ENCODE measurements at places on chromosomes 13 and 19. TPM values are rescaled to one million over a fixed set of nuclear protein-coding genes. Genes with fewer than 3 reads are reported as not detected.

DNA sequence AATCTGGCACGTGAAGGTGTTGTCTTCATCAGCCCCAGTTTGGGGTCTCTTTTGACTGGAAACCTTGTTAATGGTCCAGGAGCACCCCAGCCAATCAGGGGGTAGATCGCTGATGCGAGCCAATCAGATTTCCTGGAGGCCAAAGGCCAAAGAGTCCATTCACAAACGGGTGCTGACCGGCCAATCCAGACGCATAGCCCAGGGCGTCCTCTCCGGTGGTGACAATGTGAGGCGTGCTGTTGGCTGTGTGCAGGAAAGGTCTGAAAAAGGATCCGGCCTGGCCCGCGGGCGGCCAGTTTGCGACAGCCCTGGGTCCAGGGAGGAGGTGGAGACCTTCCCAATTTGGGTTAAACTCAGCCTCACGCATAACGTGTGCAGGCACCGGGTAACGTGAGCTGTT is 3.1 kb downstream of the MAST3 start:
- H3K27ac ChIP-seq, result no peak overlapping the region
- no peaks in the 10 kb centered on the region for H3K36me3 ChIP-seq
- DNase-seq, result peak; percentile 73
- H3K27me3 ChIP-seq, result peaks cover 15% of the 10 kb centered on the region

- peaks cover 9% of the 10 kb centered on the region for H3K4me1 ChIP-seq
- no peak for DNase-seq
- no peak overlapping the region for H3K27ac ChIP-seq
- no peaks in the 10 kb centered on the region for H3K27me3 ChIP-seq
These were observed 55.7 kb downstream of the CAB39L start for GRCh38 chr13:49388091-49388635.

DNA sequence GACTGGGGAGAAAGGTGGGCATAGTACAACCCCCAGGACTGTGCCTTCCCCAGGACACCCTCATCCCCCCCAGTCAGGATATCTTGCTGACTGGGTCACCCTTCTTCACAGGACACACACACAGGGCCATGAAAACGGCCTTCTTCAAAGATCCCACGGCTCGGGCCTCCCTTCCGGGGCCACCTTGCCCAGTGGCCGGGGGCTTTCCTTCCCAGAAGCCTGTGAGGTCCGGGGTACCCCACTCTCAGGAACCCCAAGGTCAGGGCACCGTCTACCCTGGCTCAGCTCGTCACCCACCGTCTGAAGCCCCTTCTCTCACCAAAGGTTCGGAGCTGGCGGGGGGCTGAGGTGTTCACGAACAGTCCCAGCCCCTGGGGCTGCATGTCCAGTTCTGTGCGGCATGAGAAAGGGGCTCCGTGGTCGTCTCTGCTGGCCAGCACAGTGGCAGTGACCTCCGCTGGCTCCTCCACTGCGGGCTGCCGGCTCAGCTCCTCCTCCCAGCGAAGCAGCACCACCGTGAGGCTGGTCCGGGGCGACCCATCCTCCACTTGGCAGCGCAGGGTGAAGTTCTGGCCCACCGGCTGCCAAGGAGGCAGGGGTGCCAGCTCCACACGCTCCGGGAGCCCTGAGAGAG is 2.1 kb upstream of the RAVER1 start:
- peaks cover 4% of the 10 kb centered on the region for H3K4me1 ChIP-seq
- DNase-seq, result peak; percentile 37
- no peak overlapping the region for H3K4me3 ChIP-seq
- no peaks in the 10 kb centered on the region for H3K36me3 ChIP-seq
- H3K27ac ChIP-seq, result no peak overlapping the region

- H3K27me3 ChIP-seq, result no peaks in the 10 kb centered on the region
- no peak overlapping the region for H3K4me3 ChIP-seq
- H3K36me3 ChIP-seq, result peaks cover 8% of the 10 kb centered on the region
- peak overlapping the region; percentile 63 for H3K27ac ChIP-seq
- H3K4me1 ChIP-seq, result peaks cover 18% of the 10 kb centered on the region
These were observed 13.2 kb upstream of the ASF1B start for GRCh38 chr19:14149509-14149994.

DNA sequence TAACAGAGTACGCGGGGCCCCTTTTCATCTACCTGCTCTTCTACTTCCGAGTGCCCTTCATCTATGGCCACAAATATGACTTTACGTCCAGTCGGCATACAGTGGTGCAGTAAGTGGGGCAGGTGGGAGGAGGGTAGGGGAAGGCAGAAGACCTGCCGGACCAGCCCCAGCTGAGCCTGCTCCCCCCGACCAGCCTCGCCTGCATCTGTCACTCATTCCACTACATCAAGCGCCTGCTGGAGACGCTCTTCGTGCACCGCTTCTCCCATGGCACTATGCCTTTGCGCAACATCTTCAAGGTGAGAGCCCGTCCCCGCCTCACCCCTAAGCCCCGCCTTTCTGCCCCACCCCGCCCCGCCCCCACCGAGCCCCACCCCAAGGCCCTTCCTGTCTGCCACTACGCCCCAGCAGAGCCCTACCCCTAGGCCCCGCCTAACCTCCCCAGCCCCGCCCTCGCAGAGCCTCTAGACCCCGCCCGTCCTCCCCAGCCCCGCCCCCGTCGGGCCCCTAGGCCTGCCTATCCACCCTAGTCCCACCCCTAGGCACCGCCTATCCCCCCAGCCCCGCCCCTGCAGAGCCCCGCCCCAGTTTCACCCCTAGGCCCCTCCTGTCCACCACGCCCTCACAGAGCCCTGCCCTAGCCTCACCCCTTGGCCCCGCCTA is 7.7 kb downstream of the NDUFB7 start:
- peaks cover 28% of the 10 kb centered on the region for H3K4me1 ChIP-seq
- no peaks in the 10 kb centered on the region for H3K27me3 ChIP-seq
- no peak overlapping the region for H3K4me3 ChIP-seq
- H3K36me3 ChIP-seq, result peaks cover 3% of the 10 kb centered on the region
- no peak overlapping the region for H3K27ac ChIP-seq
- DNase-seq, result peak; percentile 21

DNA sequence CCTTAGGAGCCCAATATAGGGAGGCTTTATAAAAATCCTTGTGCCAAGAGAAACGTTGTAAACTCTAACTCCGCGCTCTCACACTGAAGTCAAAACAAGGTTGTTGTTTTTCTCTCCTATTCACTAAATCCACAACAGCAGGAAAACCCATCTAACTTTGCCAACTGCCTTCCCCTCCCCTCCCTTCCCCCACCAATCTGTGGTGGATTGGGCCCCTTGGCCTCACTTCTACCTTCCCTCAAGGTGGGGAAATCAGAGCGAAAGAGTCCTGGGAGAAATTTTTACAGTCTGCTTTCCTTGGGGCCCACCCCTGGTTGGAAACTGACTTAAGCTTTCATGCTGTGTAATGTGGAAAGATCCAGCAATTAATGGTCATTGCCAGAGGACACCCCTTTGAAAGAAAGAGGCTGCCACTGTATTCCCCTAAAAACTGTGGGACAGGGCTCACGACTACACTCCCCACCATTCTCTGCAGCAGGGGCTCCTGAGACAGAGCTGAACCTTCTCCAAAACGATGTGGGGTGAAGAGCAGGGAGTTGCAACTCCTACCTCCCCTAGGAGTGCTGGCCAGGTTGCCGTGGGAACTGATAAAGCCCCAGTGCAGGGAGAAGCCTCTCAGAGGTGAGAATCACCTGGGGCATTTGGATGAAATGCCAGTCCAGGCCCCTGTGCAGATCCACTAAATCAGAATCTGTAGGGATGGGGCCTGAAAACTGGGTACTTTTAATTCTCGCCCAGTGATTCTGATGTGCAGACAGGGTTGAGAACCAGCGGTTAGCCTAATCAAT is 1.1 kb downstream of the DHRS12 start:
- H3K36me3 ChIP-seq, result no peaks in the 10 kb centered on the region
- DNase-seq, result no peak
- no peak overlapping the region for H3K27ac ChIP-seq
- H3K4me3 ChIP-seq, result peak overlapping the region; percentile 68
- no peaks in the 10 kb centered on the region for H3K4me1 ChIP-seq

GRCh38 chr19:10946958-10947657 is 13.7 kb upstream of the SMARCA4 start:
- H3K36me3 ChIP-seq, result no peaks in the 10 kb centered on the region
- H3K27me3 ChIP-seq, result no peaks in the 10 kb centered on the region
- H3K27ac ChIP-seq, result no peak overlapping the region
- no peak overlapping the region for H3K4me3 ChIP-seq
- peak; percentile 77 for DNase-seq

GRCh38 chr13:25943658-25944057 is 108.2 kb downstream of the SHISA2 start:
- H3K27me3 ChIP-seq, result no peaks in the 10 kb centered on the region
- peak; percentile 67 for DNase-seq
- no peak overlapping the region for H3K27ac ChIP-seq
- H3K4me3 ChIP-seq, result no peak overlapping the region

The GZMM gene
- not detected for total RNA-seq

The SRRM5 gene
- 0.18 TPM for total RNA-seq

The SELENOV gene
- total RNA-seq, result 2.0 TPM

The SIX5 gene
- total RNA-seq, result 78.8 TPM

The KIR2DL4 gene
- not detected for total RNA-seq
